Stimulated activated CD4-positive, alpha-beta T cell treated with anti-CD3 and anti-CD28 coated beads, Interleukin-1b, Interleukin-23, amount 100 ng/mL, for 1 hour (primary cell): ENCODE measurements at places on chromosomes 7 and 10.

DNA sequence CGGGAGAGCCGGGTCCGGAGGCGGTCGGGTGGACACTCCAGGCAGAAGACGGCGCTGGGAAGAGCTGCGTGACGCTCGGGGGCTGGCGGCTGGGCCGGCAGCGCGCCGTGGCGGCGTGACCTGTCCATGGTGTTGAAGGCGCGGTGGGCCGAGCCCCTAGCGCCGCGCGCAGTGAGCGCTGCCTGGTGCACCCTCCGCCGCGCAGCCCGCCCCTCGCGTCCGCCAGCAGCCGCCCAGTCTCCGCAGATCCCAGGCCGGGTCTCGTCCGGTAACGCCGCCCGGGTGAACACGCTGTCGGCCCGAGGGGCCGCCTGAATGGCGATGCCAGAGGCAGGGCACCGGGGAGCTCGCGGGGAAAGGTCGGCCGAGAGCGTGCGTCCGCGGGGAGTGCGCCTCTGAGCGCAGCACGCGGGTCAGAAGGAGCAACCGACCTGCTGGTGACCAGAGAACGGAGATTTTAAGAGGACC lies 657 bp upstream of the TMEM178B start:
- DNase-seq, result no peak

DNA sequence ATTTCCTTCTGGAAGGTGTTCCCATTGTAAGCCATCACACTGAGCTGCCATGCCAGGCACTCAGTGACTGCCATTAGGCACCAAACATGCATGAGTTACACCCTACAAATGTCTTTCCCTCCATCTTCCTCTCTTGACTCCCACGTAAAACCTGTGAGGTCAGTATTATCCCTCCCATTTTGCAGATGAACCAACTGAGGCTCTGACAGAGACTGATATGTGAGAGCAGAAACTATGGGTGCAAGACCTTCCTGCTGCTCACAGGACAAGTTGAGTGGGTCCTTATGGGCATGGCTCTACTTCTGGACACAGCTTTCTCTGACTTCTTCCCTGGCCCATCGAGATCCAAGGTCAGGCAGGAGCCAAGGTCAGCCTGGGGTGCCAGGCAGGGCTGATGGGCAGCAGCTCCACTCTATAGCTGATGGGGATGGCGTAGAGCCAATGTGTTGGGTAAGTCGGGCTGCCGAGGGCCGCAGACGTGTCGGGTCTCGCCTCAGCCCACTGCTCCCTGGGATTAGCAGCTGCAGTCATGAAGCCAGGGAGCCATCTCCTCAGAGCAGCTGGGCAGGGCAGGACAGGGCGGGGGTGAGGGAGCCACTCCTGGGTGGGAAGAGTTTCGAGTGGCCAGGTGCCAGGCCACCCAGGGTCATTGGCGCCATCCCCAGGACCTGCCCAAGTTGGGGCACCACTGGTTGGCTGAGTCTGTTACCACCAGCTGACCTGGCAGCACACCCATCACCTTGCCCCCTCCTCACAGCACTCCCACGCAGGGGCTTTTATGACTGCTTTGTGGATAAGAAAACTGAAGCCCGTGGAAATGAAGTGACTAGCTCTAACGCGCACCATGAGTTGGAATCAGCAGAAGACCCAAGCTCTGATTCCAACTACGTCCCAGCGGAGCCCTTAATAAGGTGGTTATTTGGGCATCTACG lies 117.8 kb upstream of the ZMIZ1 start:
- DNase-seq, result no peak

GRCh38 chr7:43921423-43921822 lies 4.8 kb upstream of the UBE2D4 start:
- no peak for DNase-seq

DNA sequence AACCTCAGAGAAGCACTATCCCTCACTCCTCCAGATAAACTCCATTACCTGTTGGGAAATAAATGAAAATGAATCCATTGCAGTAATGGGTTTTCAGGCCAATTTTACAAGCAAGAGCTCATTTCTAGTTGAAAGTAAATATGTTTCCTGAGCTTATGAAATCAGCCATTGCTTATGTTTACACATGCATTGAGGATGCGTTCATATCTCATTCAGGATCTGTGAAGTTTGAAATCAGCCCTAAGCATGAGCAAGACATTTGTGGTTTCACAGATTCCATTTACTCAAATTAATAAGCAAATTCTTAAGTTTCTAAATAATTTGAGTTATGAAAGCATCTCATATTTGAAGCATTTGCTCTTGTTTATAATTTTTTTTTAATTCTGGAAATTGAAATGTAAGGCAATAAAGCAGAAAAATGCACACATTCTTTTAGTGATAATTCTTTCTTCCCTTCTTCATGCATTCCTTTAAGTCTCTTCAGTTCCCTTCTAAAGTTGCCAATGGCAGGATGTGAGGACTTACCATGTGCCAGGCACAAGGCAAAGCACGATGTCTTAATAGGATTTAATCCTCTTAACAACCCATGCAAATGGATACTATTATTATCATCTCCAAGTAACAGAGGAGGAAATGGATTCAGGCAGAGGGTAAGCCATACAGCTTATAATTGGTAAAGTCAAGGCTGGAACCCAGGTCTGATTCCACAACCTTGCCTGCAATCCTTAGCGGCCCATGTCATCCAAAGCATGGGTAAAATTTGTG lies 35.0 kb upstream of the CTTNBP2 start:
- DNase-seq, result no peak

DNA sequence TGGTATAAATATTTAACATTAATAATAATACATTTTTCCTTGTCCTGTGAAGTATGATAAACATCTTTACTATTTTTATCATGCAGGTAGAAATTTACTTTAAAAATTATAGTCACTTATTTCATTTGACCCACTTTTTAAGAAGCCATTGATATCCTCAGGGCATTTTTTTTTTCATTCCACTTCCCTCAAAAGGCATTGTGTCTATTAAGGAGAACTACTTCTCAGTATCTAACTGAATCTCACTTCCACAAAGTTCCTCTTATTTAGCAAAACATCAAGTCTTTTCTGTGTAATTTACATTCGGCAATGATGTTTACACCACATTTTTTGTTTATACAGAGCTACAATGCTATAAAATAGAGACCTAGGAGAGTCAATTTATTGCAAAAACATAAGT lies 388.2 kb upstream of the AKR1E2 start:
- DNase-seq, result no peak

DNA sequence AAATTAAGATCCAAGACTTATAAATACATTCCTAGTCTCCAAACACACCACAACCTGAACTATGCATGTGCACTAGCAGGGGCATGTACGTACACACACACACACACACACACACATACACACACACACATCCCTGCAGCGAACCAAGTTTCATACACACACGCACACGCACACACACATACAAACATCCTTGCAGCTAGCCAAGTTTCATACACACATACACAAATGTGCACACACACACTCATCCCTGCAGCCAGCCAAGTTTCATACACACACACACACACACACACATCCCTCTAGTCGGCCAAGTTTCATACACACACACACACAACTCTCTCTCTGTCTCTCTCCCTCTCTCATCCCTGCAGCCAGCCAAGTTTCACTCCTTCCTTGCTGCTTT lies 82.7 kb upstream of the WIPF3 start:
- no peak for DNase-seq

DNA sequence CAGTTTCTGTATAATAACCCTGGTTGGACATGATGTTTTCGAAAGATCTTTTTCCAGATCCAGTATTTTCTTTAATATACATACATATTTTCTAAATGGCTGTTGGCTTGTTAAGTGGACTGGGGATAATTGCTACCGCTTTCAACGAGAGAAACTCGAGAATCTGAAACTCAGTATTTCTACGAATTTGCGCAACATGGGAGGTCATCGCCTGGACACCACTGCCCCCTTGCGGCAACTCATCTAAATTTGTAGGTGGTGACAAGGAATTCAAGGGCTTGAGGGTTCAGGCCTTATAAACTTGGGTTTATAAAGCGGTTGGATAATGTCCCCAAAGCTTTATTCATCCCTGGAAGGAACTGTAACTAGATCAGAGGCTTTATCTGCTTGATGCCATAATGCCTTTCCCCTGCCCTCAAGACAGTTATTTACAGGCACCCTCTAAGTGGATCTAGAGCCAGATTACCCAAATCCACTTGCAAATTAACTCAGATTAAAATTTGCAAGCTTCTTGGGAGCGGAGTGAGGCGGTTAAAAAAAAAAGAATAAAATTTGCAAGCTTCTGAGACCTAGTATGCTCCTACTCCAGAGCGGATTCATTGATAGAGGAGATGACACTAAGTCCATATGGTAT lies 21.3 kb upstream of the KCNK18 start:
- DNase-seq, result peak; percentile 39

DNA sequence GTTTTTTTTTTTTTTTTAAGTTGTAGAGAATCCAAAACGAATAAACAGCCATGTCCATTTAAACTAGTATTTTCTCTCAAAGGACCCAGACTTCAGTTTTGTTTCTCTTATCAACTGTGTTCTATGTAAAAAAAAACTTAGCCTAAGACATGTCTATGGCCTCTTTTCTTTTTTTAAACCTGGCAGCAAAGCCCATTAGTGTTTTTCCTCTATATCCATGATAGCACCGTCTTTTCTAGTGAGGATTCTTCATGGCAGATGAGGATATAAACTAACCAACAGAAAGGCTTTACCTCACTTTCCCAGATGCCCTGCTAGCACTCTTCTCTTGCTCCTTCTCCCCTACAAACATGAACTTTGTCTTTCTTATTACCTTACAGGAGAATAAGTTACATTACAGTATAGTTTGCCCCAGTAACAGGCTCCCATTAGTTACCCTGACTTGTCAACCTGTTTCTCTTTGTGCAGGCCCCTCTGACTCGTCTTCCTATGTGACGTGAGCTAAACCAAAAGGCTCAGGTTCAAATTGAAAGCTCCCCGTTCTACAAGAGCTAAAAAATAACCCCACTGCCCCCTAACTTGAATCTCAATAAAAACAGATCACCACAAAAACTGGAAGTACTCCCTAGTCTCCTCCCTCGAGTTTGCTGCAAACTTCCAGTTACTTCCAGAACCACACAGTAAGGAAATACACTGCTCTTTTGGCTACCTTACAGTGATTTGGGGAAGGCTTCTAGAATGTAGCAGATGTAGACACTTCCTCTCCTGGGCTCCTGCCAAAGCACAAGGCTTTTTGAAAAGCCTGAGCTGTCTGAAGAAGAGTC lies 20.1 kb downstream of the P4HA1 start:
- DNase-seq, result no peak

GRCh38 chr7:14894826-14895225 lies 7.7 kb downstream of the DGKB start:
- DNase-seq, result no peak

GRCh38 chr7:151837285-151838042 lies 39.5 kb downstream of the PRKAG2 start:
- DNase-seq, result no peak

DNA sequence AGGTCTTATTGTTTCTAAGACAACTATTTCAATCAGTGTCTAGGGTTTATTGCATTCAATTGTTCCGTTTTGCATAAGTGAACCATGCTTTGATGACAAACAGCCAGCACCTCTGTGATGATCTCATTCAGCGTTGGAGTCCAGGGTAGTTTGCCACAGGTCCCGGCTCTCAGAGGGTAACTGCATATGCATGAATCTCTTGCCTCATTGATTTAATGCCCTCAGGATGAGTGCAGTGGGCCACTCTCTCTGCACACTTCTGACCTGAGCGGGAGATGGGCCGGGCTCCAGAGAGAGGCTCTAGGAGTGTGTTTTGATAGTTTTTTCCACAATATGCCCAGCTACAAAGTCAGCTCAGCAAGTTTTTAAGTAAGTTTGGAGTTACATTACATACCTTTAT lies 83.9 kb downstream of the HECW1 start:
- no peak for DNase-seq

- DNase-seq, result no peak
Measured at GRCh38 chr10:317271-317769, 182.1 kb downstream of the ZMYND11 start.

GRCh38 chr7:2477447-2478398 lies 1.5 kb upstream of the GRIFIN start:
- peak; percentile 26 for DNase-seq

DNA sequence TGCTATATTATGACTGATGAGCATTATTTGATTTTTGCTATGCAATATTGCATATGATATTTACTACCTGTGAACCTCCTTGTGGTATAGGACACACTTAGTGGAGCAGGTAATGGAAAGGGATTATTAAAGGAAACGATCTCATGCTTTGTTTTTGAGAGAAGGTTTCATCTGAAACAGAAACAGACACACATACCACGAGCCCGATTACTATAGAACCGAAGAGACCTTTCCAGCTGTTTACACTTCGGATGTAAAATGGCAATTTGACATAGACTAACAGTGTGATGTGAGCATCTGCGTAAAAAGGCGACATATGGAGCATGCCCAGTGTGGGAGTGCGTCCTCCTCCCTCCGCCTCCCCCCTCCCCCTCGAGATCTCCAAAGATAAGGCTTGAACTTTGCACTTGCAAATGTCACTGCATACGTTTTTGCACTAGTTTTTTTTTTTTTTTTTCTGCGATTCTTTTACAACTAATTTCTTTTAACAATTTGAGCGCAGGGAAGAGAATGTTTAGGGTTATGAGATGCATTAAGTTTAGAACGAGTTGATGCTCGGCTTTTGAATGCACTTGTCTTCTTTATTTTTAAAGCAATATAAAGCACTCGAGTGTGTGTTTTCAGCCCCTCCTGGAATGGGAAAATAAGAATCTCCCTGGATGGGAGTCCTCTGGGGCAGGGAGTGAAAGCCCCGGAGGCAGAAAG lies 251.0 kb downstream of the NSUN6 start:
- no peak for DNase-seq

DNA sequence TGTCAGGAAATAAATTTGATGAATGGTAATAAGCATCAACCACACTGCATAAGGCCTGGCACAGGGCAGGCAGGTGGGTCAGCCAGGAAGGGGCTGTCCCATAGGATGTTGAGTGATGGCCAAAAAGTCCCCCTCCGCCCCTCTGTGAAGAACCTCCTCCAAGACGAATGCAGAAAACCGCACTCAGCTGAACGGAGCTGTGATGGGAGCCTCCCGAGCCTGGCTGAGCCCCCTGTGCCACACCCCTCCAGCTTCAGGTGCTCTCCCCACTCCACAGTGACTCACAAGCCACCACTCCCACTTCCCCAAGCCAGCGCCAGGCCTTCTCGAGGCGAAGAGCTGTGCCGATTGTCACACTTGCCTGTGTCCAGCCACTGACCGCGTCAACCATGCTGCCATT lies 184.2 kb downstream of the MAD1L1 start:
- DNase-seq, result no peak

- no peak for DNase-seq
Measured at GRCh38 chr10:88383276-88383675, 199.8 kb downstream of the RNLS start.

- no peak for DNase-seq
Measured at GRCh38 chr7:45230083-45230482, 72.5 kb downstream of the RAMP3 start.

DNA sequence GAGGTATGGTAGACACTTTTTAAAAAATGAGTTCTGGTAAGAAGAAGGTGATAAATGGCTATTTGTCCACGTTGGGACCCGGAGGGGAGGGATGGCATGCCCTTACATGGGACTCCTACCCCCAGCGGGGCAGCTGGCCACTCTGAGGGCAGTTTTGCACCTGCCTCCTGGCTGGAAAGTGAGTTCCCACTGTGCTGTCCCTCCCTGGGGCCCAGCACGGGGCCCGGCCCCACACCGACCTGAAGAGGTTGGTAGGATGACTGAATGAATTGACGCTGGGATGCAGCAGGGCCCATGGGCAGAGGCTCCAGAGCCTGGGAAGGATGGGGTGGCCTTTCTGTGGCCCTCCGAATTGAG lies 601 bp upstream of the AEBP1 start:
- DNase-seq, result no peak
